ENCODE measurements at places on chromosomes 3 and 15.
A peak's percentile ranks its signal among the peaks of the same experiment; 100 is the strongest.

- DNase-seq, result no peak
Measured at GRCh38 chr3:122312826-122313225, 12.2 kb upstream of the CSTA start.

GRCh38 chr15:72784456-72784876 lies 908 bp upstream of the ADPGK start:
- DNase-seq, result no peak

DNA sequence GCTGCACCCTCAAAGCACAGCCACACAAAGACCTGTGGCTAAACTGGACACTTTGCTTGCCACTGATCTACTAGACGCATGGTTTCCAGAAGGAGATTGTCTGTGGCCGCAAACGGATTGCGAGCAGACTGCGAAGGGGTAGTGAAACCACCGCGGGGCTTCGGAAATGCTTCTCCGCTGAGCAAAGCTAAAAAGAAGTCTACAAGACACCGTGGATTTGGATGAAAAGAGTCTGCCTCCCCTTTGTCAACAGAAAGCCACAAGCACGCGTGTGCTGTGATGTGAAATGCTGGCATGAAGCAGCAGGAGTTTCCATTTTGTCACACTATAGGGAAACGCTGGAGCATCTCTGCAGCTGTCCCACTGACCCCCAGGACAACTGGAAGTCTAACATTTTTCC lies 63.0 kb downstream of the TMEM44 start:
- no peak for DNase-seq

- peak; percentile 12 for DNase-seq
Measured at GRCh38 chr3:123448536-123449101, at the start of gene ADCY5. TSS of gene ADCY5 (minus strand) at chr3:123449090. CDS start at chr3:123448545, 545 bp downstream.

GRCh38 chr3:18774319-18775088 lies 349.4 kb upstream of the SATB1 start:
- DNase-seq, result no peak

GRCh38 chr3:65539616-65540015 lies 499.1 kb downstream of the MAGI1 start:
- DNase-seq, result no peak

DNA sequence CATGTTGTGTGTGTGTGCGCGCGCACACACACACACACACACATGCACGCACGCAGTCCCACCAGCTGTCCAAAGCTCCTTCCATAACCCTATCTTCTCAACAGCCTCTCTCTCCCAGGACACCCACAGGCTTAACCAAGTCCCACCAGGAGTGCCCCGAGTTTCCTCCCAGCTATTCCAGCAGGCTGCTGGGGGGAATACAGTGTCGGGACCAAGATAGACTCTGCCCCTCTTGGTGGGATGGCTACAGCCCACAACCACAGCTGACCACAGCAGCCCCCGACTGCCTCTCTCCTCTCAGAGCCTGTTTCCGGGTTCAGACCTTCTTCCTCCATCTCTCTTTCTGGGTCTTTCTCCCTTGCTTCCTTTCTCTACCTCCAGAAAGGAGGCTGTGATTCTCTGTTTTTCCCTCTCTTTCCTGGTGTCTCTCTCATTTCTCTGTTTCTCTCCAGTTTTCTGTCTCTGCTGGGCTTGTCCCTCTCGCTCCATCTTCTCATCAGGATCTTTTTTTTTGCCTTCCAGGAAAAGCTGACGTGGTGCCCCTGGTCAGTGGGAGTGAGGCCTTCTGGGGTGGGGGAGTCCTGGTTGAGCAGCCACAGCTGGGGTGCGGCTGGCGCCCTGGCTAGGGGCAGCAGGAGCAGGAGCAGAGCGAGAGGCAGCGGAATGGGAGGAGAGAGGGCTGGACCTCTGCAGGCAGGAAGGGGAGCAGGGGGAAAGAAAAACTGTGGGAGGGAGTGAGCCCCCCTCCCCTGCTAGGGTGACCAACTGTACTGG lies 3.3 kb upstream of the ISLR start:
- no peak for DNase-seq

- DNase-seq, result peak; percentile 76
Measured at GRCh38 chr3:190424478-190425439, 24.9 kb downstream of the TMEM207 start.

DNA sequence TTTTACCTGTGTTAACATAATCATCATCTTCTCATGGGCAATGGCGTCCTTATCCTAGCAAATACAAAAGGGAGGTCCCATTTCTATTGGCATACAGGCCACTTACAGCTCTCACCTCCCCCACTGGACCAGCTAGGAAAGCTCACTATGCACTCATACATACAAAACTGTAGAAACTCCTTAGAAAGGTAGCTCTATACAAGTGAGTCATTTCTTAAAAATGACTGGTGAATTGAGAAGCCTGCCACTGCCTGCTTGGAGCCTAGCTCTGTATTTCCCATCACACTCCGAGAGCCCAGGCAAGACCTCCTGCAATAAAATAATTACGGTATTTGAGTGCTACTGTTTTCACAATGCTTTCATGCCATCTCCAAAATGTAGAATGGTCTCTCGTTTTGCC lies 321.8 kb downstream of the ULK4 start:
- DNase-seq, result no peak

DNA sequence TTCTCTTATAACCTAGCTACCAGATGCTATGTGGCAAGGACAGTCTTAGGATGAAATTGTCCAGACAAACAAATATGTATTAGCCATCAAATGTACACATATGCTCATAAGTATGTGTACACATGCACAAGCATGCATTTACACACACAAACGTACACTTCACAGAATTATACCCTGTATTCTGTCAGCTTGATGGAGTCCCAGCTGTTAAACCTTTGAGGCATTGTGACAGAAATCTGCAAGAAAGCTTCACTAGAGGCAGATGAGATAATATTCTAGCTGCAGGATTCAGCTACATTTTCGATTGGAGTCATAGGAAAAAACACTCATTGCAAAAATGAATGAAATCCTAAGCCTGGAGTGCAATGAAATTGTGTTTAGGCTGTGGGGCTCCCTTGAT lies 110.6 kb downstream of the CHL1 start:
- no peak for DNase-seq

DNA sequence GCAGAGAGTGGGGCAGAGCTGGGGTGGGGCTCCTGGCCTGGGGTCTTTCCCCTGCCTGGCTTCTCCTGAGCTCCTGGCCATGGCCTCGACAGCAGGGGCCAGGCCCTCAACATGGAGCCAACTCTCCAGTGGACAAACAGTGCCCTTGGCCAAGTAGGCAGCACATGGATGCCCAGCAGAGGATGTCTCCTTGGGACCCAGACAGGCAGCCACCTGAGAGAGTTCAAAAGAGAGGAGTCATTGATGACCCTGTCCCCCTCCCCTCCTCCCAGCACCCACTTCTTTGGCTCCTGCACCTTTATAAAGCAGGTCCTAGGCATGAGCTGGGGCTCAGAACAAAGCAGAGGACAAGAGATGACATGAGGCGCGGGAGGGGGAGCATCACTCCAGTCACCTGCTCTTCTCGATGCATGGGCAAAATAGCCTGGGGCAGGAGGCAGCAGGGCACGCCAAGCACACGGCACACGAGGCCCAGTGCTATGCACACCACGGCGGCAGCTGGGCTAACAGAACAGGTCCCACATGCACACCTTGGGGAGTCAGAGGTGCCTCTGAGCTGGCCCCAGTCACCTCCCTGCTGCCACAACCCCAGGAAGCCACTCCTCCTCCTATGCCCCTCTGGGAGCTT lies 27.4 kb downstream of the SHISA5 start:
- no peak for DNase-seq

GRCh38 chr3:12948891-12949711 lies 107.7 kb upstream of the RPL32 start:
- peak; percentile 45 for DNase-seq

DNA sequence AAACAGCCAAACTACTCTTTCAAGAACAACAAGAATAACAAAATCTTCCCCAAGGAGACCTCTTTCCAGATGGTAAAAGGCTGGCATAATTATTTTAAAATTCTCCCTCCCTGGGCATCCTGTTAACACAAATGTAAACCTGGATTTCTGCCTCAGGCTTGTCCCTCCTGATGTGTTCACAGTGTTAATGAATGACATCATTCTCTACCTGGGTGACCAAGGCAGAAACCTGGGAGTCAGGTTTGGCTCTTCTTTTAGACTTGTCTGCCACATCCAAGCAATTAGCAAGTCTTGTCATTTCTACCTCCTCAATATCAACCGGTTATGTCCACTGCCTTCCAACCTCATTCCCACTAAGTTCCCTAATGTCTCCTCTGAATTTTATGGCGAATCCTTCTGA lies 368.7 kb upstream of the TBL1XR1 start:
- no peak for DNase-seq

DNA sequence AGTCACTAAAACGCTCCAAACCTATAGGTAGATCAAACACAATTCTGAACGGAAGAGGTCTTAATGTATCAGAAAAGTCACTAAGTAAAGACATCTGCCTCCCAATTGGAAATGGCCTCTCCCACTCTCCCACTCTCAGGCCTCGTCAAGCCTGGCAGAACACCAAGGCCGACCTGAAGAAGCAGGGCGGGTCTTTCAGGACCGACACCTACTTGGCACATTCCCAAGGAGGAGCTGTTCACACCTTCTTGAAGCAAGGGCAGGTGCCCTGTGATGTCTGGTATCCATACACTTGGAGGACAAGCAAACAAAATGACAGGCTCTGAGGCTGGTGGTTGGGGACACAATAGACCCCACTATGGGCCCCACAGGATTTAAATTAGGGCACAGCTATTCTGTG lies 30.0 kb downstream of the XXYLT1 start:
- no peak for DNase-seq

DNA sequence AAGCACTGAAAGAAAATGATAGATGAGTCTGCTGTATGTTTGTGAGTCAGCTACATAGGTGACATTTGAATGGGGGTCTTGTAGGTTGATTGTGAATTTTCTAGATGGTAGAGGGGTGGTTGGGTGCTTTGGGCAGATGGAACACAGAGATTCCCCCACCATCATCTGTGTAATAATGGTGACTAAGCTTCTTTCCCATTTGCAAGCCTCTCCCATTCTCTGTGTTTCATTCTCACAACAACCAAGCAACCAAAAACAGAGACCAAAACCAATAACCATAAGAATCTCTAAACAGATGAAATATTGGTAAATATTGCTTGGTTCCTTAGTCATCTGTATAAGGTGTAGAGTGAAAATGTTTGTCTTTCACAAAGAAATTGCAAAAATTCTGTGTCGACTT lies 17.8 kb upstream of the UTS2B start:
- no peak for DNase-seq

GRCh38 chr3:11789412-11789811 lies 57.3 kb downstream of the TAMM41 start:
- DNase-seq, result no peak

DNA sequence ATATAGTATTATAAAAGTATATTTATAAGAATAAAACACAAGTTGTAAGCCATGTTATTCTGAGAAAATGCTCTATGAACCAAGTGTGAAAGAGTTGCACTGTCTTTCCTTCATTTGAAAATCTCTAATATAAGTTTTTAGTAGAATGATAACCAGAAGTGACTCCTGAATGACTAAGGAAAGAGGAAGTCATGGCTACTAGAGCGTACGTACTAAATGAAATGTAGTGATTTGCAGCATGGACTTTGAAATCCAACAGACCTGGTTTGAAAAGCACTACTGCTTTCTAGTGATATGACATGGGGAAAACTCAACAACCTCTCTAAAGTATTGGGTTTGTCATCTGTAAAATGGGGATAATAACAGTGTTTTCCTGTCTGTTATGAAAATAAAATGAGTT lies 10.3 kb upstream of the DNAJC13 start:
- DNase-seq, result no peak

DNA sequence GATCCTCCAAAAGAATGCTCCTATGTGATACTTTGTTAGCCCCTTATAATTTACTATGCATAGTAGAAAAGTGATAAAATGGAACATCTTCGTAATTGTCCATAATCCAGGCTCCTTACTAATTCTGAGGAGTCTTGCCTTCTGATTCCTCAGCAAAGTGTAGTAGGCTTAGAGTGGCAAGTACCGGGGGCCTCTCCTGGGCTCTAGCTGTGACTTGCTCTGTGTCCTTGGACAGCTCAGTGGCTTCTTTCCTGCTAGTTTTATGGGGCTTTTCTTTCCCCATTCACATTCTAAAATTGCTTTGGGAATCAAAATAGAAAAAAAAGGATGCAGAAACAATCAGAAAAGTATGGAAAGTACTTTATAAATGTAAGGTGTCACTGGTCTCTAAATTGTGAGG lies 211.0 kb downstream of the RORA start:
- no peak for DNase-seq

- no peak for DNase-seq
Measured at GRCh38 chr3:194320744-194321243, 30.3 kb downstream of the CPN2 start.

- no peak for DNase-seq
Measured at GRCh38 chr3:195093731-195094130, 177.2 kb downstream of the XXYLT1 start.

GRCh38 chr3:37150621-37151020 lies 23.8 kb downstream of the LRRFIP2 start:
- no peak for DNase-seq

DNA sequence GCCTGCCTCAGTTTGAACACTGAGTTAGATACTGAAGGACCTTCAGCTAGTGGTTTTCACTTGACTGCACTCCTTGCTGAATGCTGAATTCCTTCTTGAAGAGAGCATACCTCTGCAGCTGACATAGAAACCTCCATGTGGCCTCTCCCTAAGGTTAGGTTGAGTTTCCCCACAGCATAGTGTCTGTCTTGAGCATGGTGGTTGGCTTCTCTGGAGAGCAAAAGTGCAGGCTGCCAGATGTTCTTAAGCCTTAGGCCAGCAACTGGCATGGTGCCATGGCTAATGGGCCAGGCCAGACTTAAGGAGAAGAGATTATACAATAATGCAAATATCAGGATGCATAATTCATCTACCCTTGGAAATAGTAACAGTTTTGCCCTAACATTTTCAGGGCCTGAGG lies 545.6 kb upstream of the ZNF385D start:
- no peak for DNase-seq
